ENCODE measurements at places on chromosomes 16 and 17. TPM values are rescaled to one million over a fixed set of nuclear protein-coding genes. Genes with fewer than 3 reads are reported as not detected.

P2RX1 gene
- 0.43 TPM for total RNA-seq

DNA sequence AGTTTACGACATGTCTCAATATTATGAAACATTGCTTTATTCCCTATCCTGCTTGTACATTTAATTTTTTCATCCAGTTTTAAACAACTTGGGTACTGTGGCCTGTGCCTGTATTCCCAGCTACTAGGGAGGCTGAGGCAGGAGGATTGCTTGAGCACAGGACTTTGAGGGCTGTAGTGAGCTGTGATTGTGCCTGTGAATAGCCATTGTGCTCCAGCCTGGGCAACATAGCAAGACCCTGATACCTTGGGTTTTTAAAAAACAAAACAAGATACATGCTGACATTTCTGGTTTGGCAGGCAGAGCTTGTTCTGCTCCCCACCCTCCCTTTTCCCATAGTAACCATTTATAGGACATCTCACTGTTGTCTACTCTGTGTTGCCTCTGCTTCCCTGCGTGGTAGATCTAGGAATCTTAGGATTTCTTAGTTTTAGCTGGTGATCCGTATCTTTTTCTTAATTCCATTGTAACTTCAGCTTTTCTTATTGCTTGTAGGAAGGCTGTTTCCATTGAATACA lies 35.6 kb downstream of the TENT4B start:
- H3K4me1 ChIP-seq: peaks cover 13% of the 10 kb centered on the region
- no peaks in the 10 kb centered on the region for H3K27me3 ChIP-seq
- no peak for DNase-seq
- no peaks in the 10 kb centered on the region for H3K36me3 ChIP-seq

ANKRD40CL gene
- total RNA-seq: not detected

DNA sequence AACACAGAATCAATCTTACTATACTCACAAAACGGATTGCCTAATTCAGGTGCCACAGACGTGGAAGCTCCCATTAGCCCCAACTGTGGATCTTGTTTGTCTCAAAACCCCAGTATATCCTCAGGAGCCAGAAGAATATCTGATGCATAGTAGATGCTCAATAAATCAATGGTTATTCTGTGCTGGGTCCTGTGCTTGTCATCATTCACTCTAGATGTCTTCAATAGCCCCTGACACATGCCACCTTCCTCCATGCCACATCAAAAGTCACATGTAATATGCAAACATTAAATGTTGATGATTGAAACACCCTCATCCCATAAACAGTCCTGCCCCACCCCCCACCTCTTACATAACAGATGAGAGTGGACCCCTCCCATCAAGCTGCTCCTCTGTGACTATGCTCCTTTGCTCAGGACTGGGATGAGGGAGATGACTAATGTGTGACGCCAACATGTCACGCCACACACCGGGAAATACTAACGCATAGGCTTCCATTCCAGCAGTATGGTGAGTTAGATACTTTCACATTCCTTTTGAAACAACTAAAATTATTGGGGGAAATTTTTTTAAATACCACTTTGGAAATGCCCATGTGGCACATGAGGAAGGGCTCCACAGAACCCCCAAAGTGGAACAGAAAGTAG lies 267.6 kb upstream of the SDK2 start:
- H3K4me1 ChIP-seq: no peaks in the 10 kb centered on the region
- no peak overlapping the region for H3K4me3 ChIP-seq
- H3K27me3 ChIP-seq: no peaks in the 10 kb centered on the region
- H3K36me3 ChIP-seq: no peaks in the 10 kb centered on the region
- H3K27ac ChIP-seq: no peak overlapping the region
- no peak for DNase-seq

DNA sequence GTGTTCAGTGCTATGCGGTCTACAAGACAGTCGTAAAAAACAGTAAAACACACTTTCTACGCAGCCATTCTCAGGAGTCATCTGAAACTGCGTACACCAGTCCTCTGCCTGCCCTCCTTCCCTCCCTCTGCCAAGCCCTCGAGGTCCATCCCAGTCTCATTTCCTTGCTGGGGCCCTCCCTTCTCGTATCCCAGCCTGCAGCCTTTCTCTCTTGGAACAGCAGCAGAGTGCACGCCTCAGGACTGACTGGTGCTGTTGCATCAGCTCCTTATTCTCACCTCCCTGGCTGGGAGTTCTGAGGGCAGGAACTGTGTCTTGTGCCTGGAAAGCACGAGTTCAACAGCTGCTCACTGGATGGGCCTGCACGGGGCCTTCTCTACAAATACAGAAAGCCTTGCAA lies 12.5 kb downstream of the FAHD1 start:
- H3K27me3 ChIP-seq: no peaks in the 10 kb centered on the region
- no peak overlapping the region for H3K4me3 ChIP-seq
- H3K36me3 ChIP-seq: peaks cover 8% of the 10 kb centered on the region
- H3K4me1 ChIP-seq: no peaks in the 10 kb centered on the region

DNA sequence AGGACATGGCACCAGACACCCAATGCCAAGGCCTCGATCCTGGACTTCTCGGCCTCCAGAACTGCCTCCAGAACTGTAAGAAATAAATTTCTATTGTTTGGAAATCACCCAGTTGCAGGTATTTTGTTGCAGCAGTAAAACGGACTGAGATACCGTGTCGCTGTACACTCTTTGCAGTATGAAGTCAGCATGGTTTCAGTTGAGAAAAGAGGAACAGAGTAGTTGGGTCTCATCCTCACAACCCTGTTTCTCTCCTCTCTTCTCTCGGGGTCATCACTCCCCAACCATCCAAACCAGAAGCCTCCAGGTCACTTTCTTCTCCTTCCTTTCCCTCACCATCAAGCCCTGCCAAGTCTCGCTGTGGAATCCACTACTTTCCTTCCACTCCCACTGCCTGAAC lies 77.8 kb downstream of the ADCY9 start:
- no peak overlapping the region for H3K4me3 ChIP-seq
- no peaks in the 10 kb centered on the region for H3K36me3 ChIP-seq
- no peak overlapping the region for H3K27ac ChIP-seq
- no peaks in the 10 kb centered on the region for H3K4me1 ChIP-seq

- peaks cover 3% of the 10 kb centered on the region for H3K4me1 ChIP-seq
- no peak overlapping the region for H3K27ac ChIP-seq
- H3K36me3 ChIP-seq: no peaks in the 10 kb centered on the region
Observed at GRCh38 chr16:64012166-64012565, 1109.7 kb downstream of the CDH11 start.

All from heart left ventricle (tissue), 16 donors.